K562 (cell line): ENCODE measurements at places on chromosomes 3 and 15. TPM values are rescaled to one million over a fixed set of nuclear protein-coding genes. Genes with fewer than 3 reads are reported as not detected.
A peak's percentile ranks its signal among the peaks of the same experiment; 100 is the strongest.

FRMD4B gene
- 0.09 and 0.25 TPM in 2 replicates for total RNA-seq

GRCh38 chr3:150544041-150544440, 2.3 kb downstream of the SERP1 start:
- H3K4me3 ChIP-seq, result no peak overlapping the region; the same call in 1 of the 2 replicates
- H3K4me1 ChIP-seq, result peaks cover 4% of the 10 kb centered on the region; the same call in 1 of the 3 replicates
- peaks cover 53% of the 10 kb centered on the region for H3K36me3 ChIP-seq
- H3K27me3 ChIP-seq, result no peaks in the 10 kb centered on the region

DNA sequence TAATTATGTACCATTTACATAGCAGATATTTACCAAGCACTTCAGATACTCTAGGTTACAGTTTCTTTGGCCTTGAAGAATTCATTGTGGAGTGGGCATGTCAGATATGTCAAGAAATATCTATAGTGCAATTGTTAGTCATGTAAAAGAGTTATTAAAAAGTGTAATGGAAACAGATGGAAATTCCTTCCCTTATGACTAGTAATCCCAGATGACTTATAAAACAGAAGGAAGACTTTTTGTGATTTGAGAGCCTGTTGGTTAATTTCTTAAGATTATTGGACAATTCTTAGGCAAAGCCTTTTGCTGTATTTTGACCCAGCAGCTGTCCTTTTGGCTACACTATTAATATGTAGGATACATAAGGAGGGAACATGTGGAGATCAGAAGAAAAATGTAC, 708.9 kb upstream of the NECTIN3 start:
- H3K27ac ChIP-seq, result no peak overlapping the region
- H3K27me3 ChIP-seq, result no peaks in the 10 kb centered on the region
- H3K4me1 ChIP-seq, result no peaks in the 10 kb centered on the region
- no peak for DNase-seq
- no peak overlapping the region for H3K4me3 ChIP-seq

DNA sequence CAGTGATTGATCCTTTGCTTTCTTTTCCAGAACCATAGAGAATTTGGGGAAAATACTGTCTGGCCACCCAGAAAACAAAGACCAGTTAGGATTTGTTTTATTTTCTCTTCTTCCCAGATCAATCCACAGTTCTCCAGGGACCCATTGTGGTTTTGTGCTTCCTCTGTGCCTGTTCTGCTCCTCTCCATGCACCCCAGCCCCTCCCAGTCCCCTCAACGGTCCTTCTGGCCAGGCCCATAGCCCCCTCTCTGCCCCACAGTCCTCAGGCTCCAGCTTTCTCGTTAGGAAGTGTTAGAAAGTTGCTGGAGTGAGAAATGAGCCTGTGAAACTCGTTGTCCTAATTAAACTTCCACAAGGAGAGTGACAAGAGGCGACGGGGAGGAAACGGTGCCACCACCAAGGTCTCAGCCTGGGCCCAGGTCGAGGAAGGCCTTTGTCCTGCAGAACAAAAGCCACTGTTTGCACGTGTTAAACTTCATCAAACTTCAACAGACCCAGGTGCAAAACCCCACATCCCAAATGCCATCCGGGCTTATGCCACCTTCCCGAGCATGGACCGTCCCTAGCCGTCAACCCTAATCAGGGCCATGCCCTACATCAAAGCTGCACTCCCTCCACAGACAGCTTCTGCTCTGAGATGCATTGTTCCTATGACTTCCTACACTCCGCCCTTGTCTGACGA, 18.7 kb upstream of the ALDH1A3 start:
- no peak overlapping the region for H3K27ac ChIP-seq
- no peak for DNase-seq

GRCh38 chr3:141482245-141482922, 4.4 kb upstream of the RASA2 start:
- no peak overlapping the region for H3K27ac ChIP-seq
- no peaks in the 10 kb centered on the region for H3K27me3 ChIP-seq
- no peak overlapping the region for H3K4me3 ChIP-seq
- no peaks in the 10 kb centered on the region for H3K36me3 ChIP-seq
- no peak for DNase-seq
- peaks cover 8% of the 10 kb centered on the region for H3K4me1 ChIP-seq

GRCh38 chr3:141553055-141553454, 66.2 kb downstream of the RASA2 start:
- H3K4me3 ChIP-seq, result no peak overlapping the region
- peaks cover 18% of the 10 kb centered on the region for H3K36me3 ChIP-seq
- H3K27ac ChIP-seq, result no peak overlapping the region
- no peak for DNase-seq

DNA sequence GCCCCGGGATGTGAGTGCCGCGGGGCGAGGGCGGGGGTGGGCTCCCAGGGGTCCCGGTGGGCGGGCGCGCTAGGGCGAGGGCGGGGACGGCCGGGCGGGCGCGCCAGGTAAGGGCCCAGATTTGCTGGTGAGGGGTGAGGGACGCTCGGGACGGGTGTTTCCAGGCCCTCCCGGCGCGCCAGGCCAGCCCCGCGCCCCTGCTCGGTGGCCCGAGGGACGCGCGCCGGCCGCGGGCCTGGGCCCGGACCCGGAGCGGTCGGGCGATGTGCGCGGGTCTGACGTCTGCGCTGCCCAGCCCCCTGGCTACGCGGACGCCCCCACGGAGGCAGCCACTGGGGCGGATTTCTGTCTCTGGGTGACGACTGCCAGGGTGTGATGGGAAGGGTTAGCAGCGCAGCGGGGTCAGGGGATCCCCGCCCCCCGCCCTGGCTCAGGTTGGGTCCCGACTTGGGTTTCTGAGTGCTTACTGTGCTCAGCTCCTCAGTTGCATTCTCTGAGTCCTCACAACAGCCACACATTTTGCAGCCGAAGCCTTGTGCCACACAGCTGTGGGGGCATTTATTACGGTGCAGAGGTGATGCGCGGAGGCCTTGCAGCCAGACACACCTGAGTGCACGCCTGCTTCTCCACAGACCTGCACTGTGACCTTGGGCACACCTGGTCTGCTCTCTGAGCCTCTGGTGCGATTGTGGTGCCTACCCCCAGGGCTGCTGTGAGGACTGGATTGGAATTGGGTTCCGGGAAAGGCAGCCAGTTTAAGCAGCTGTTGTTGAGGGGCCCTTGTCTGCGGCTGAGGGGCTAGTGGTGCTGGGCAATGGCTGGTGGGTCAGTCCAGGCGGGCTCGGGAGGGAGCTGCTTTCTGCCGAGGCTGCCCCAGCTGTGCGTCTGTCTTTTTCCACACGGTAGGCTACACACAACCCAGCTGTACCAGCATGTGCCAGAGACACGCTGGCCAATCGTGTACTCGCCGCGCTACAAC, 523 bp downstream of the HDAC11 start:
- H3K4me3 ChIP-seq, result peak overlapping the region; percentile 65
- H3K36me3 ChIP-seq, result no peaks in the 10 kb centered on the region; the same call in 2 of the 3 replicates
- no peak for DNase-seq
- no peak overlapping the region for H3K27ac ChIP-seq
- peaks cover 58% of the 10 kb centered on the region for H3K4me1 ChIP-seq

CRYGS gene
- total RNA-seq, result 1.5 and 1.6 TPM in 2 replicates

CFAP161 gene
- total RNA-seq, result 36.3 and 36.5 TPM in 2 replicates

DNA sequence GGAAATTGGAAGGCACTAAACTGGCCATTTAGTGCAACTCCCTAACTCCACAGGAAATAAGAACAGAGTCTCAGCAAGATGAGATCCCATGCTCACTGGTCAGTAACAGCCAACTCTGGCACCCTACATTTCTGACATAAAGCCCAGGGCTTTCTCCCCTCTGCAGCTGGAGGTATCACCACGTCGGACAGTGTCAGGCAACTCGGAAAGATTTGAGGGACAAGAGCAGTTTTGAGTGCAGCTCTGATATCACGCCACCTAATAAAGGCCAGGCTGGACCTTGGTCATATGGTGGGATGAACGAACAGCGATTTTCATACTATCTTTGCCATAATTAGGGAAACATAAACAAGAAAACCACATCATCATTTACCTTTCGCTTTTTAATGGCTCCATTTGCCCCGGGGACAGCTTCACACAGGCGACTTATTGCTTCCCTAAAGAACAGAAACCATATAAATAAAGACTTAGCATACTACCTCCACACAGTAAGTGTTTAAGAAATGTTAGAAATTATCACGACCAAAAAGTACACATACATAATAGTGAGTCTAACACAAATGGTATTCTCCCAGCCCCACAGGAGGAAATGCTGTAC, 12.5 kb downstream of the EID1 start:
- no peaks in the 10 kb centered on the region for H3K36me3 ChIP-seq
- peak overlapping the region; percentile 4; the same call in 1 of the 2 replicates for H3K4me3 ChIP-seq
- no peaks in the 10 kb centered on the region for H3K27me3 ChIP-seq
- peaks cover 8% of the 10 kb centered on the region; the same call in 1 of the 3 replicates for H3K4me1 ChIP-seq
- DNase-seq, result no peak

MORC1 gene
- total RNA-seq, result 0.13 and 0.31 TPM in 2 replicates

EXOG gene
- 14.4 and 14.5 TPM in 2 replicates for total RNA-seq

DNA sequence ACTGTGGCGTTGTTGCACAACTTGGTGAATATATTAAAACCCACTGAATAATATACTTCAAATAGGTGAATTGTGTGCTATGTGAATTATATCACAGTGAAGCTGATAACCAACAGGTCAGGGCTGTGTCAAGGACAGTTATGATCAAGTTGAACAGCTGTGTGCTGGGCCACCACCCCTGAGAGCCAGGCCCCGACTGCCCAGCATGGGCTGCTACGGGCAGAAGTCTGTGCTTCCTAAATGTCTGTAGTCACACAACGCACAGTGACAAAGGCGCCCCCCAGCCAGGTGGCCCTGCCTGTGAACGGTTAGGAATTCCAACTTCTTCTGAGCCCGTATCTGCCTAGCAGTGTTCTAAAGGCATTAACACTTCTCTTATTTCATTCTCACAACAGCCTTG, 32.8 kb downstream of the TKT start:
- peaks cover 51% of the 10 kb centered on the region for H3K36me3 ChIP-seq
- no peaks in the 10 kb centered on the region for H3K27me3 ChIP-seq
- no peak overlapping the region for H3K4me3 ChIP-seq
- DNase-seq, result no peak

FMN1 gene
- 0.07 TPM in 2 replicates for total RNA-seq

GRCh38 chr3:136928240-136928639, 29.5 kb upstream of the IL20RB start:
- H3K36me3 ChIP-seq, result peaks cover 21% of the 10 kb centered on the region; the same call in 2 of the 3 replicates
- no peak overlapping the region for H3K4me3 ChIP-seq
- H3K27me3 ChIP-seq, result no peaks in the 10 kb centered on the region
- H3K27ac ChIP-seq, result no peak overlapping the region
- H3K4me1 ChIP-seq, result no peaks in the 10 kb centered on the region
- DNase-seq, result no peak
